ENCODE measurements at places on chromosomes 2 and 18.

- DNase-seq: no peak
Measured at GRCh38 chr2:72994991-72995380, 76.5 kb downstream of the SFXN5 start.

- no peak for DNase-seq
Measured at GRCh38 chr18:13549880-13550232, 176.5 kb downstream of the FAM210A start.

DNA sequence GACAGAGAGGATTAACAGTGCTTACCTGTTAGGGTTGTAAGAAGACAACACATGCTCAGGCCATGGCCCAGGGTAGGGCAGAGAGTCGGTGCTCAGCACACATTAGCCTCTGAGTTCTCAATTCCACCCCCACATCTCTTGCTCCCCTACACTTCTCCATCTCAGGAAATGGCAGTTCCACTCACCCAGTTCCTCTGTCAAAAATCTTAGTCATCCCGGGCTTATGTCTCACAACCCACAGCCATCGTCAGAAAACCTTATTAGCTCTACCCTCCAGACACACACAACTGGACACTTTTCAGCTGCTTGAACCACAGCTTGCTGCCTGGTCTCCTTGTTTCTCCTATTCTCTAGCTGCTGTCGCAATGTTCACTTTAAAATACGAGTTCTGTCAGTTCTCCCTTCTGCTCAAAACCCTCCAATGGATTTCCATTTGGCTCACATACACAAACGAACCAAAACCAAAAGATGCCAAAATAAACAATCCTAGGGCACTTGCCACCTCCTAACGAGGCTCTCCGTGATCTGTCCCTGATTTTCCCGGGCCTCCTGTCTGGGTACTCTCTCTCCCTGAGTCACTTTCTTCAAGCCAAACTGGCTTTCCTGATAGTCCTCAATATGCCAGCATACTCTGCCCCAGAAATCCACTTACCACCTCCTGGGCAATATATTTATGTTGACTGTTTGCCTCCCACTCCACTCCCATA, 89.7 kb downstream of the KCTD1 start:
- DNase-seq: no peak

DNA sequence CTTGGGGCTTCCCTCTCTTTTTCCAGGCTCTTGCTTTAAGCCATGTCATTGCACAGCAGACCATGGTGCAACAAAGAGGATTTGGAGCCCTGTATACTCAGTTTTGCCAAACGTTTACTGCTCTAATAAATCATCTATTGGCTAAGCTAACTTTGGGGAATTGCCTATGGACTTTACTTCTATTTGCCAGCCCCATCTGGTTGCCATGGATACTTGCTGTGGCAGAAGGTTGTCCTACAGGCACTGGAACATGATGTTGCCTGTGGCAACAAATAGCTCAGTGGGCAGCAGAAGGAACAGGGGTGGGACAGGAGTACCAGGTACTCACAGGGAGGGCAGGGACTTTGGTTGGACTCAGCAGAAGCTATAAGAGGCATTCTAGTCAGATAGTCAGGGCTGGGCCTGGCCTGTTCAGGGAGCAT, 129.7 kb downstream of the CCDC85A start:
- DNase-seq: peak; percentile 66

DNA sequence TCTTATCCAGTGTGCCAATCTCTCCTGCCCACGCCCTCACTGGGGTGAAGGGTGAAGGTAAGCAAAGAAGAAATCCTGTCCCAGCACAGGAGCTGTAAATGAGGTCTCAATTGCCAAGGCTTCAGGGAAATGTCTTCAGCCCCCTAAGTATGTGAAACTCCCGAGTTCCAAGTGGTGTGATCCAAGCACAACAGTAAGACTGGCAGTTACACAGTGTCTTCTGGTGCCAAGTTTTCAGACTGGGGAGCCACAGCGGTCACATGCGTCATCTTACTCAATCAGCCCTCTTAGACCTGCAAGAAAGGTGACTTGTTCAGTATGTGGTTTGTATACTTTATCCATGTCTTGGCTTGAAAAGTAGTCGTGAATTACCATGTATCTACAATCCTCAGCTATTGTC, 55.0 kb upstream of the SPRED2 start:
- no peak for DNase-seq

DNA sequence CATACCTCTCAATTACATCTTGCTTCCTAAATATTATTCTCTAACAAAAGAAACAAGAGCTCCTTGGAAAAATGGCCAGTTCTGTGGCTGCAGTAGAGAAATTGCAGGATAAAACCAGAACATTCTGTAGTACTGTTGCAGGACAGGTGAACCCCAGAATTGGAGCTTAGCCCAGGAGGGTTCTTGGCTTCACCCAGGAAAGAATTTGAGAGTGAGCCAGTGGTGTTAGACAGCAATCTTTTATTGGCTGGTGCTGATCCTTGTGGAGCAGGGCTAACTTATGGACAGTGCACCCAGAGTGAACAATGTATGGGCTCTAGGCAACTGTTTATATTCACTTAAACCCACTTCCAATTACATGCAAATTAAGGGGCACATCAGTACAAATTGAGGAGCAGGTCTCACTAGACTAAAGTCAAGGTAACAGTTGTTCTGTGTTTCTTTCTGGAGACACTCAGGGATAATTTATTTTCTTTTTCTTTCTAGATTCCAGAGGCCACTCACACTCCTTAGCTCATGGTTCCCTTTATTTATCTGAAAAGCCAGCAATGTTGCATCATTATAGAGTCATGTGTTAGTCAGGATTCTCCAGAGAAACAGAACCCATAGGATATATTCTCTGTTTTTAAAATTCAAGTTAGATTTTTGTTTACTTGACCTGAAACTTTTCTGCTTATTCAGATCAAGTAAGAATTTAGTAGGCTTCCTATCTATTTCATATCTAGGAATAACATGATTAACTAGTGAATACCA, 348.1 kb downstream of the CCDC85A start:
- no peak for DNase-seq

DNA sequence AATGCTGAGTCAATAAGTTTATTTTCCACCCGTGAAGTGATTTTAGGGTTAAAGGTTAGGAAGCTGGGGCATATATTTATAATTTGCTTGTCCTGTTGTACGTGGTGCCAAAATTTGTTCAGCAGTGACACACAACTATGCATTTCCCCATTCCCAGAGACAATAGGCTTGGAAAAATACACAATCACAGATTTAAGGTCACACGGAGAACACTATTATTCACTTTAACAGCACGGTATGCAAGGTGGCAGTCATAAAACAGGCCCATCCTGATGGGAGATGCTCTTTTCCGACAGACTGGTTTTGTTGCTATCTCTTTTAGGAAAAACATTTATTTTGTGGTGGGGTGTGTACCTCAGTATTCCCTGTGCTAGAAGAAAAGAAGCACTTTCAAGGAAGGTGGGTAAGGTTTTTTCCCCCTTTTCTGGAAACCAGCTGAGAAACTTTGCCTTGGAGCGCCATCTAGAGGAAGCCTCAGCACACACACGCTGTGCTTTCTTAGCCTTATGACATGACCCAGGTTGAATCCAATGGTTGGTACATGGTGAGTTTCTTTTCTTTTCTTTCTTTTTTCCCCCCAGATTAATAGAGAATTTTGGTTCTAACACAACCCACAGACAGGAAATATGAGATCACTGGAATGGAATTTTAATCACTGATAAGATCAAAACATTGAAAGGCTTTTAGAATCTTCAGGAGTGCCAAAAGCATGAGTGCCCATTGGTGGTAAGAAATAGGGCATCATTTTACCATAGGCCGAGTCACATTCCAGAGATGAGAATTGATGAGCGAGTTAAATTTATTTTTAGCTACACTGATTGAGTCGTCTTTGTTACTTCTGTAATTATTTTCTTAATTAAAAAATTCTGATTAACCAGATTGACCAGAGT, 332.1 kb downstream of the AGPS start:
- peak; percentile 62 for DNase-seq

DNA sequence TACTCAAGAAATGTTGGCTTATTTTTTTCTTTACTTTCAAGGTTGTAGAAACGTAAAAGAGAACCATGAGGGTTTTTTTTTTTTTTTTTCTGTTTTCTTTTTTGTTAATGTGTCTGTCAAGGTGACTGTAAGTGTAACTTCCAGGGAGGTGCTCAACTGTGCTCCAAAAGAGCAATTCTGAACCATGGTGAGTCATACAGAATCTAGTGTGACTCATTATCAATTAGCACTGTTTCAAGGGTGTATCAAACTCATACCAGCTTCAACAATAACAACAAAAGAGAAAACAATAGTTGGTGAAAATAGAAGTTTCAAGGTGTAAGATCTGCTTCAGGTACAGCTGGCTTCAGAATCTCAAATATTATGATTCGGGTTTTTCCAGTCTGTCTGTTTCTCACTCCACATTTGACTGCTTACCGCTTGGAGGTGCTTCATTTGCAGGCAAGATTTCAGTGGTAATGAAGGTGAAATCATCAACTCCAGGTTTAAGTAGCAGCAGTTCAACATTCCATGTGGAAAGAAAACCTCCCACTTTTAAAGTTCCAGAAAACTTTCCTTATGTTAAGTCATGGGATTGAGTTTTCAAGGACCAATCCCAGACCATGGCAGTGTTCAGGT, 850.6 kb downstream of the CNTNAP5 start:
- DNase-seq: no peak

Data from small intestine (tissue), 16 donors.